ENCODE measurements at places on chromosomes 16 and 17.

DNA sequence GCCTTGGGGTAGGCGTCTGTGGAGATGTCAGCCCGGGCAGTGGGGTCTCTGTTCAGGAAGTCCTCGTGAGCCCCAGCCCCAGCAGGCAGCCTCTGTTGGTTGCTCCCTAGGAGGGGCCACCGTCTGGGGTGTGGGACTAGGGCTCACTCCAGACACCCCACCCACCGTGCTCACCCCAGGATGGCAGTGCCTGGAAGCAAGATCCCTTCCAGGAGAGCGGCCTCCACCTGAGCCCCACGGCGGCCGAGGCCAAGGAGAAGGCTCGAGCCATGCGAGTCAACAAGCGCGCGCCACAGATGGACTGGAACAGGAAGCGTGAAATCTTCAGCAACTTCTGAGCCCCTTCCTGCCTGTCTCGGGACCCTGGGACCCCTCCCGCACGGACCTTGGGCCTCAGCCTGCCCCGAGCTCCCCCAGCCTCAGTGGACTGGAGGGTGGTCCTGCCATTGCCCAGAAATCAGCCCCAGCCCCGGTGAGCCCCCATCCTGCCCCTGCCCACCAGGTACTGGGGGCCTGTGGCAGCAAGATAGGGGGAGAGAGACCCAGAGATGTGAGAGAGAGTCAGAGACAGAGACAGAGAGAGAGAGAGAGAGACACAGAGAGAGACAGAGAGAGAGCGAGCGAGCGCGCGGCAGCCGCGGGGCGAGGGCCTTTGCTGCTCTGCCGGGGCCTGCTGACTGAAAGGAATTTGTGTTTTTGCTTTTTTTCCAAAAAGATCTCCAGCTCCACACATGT, 9.8 kb downstream of the NTHL1 start:
- DNase-seq, result no peak

DNA sequence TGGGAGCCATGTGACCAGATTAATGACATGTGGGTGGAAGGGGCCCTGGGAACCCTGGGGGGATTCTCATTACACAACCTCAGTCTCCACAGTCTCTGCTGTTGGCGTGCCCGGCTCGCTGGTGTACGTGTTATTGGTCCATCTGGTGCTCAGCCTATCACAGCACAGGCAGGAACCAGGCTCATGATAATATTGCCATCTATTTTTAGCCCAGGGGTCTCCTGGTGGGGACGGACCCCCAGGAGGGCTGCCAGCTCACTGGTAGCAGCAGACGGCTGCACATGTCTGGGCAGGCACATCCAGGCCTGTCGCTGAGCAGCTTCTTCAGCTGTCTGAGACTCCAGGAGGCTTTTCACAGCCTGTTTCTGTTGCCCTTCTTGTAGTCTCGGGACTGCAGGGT, 123.8 kb downstream of the RAB11FIP4 start:
- DNase-seq, result no peak

- DNase-seq, result peak; percentile 56
These were observed 24.8 kb upstream of the BPTF start for GRCh38 chr17:67800495-67800928.

DNA sequence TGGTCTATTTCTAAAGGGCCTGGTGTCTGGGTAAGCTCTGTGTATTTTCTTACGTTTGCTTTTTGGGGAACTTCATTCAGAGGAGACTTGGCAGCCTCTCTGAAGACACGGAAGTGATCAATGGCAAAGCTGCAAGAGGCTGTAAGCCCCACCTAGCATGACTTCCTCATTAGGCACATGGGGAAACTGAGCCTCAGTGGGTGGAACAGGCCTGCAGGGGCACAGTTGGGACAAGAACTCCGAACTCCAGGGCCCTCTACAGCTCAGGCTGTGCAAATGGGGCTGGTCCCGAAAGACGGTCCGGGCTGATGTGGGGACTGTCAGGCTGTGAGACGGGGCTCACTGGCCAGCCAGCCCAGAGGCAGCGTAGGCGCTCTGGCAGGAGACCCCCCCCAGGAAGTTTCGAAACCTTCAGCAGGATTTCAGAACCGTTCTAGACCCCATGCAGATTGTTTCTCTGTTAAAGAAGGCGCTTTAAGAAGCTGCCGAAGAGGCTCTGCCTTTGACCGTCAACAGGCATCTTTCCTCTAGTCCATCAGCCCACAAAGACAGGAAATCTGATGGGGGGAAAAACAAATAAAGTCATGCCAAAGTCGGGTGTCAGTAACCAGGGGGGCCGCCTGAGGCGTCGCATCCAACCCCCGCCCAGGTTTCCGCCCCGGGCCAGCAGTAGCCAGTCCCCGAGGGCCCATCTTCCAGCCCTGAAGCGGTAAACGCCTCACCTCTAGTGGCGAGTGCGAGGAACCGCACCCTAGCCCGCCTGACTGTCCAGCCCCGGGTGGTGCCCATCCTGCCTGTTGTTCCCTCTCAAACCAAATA, 79.8 kb upstream of the TBC1D3K start:
- DNase-seq, result peak; percentile 72

- DNase-seq, result no peak
These were observed 4.0 kb upstream of the DHRS13 start for GRCh38 chr17:28906706-28907438.

GRCh38 chr17:43574896-43575525, 28.9 kb upstream of the ETV4 start:
- no peak for DNase-seq

- DNase-seq, result no peak
These were observed 57.6 kb upstream of the KSR1 start for GRCh38 chr17:27398691-27399090.

- DNase-seq, result no peak
These were observed 402.1 kb downstream of the UTP18 start for GRCh38 chr17:51662204-51663056.

DNA sequence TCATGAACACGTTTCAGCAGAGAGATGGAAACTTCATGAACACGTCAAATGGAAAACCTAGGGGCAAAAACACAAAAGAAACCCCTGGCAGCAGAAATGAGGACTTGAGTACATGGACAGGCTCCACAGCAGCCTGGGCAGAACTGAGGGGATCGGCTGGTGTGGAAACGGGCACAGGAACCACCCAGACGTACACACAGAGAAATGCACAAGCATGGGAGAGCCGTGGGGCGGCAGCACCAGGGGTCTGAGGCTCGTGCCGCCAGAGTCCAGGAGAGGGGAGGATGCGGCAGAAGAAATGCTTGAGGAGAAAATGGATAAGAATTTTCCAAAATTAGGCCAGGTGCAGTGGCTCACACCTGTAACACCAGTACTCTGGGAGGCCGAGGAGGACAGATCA, 30.0 kb downstream of the MAP1LC3B start:
- DNase-seq, result no peak

- no peak for DNase-seq
These were observed 505.0 kb downstream of the GRIN2A start for GRCh38 chr16:9677301-9677653.

GRCh38 chr16:48538746-48539484, 71.1 kb downstream of the N4BP1 start:
- no peak for DNase-seq

GRCh38 chr17:75552425-75553294, 27.2 kb downstream of the LLGL2 start:
- DNase-seq, result no peak

DNA sequence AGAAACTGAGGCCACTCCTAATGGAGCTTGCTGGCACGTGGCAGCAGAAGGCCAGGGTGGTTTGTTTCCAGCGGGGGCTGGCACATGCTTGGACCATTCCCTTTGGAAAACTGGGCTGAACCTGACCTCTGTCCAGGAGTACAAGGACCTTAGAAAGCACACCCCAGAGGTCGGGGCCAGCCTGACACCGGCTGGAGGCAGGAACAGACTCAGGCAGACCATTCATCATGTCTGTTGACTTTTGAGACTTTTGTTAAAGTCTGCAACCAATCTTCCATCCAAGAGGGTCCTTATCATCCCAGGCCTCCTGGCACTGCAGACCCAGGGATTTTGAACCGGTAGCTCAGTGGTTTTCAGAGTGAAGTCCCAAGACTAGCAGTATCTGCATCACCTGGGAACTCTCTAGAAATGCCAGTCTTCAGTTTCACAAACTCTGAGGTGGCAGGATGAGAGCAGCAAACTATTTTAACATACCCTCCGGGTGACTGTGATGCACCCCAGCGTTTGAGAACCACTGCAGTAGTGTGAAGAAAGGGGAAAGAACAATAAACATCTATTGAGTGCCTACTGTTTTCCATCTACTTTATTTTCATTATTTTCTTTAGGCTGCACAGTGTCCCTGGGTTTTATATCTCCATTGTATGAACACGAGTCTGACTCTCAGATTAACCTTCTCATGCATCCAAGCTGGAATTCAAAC, 145.3 kb upstream of the PLCG2 start:
- no peak for DNase-seq

DNA sequence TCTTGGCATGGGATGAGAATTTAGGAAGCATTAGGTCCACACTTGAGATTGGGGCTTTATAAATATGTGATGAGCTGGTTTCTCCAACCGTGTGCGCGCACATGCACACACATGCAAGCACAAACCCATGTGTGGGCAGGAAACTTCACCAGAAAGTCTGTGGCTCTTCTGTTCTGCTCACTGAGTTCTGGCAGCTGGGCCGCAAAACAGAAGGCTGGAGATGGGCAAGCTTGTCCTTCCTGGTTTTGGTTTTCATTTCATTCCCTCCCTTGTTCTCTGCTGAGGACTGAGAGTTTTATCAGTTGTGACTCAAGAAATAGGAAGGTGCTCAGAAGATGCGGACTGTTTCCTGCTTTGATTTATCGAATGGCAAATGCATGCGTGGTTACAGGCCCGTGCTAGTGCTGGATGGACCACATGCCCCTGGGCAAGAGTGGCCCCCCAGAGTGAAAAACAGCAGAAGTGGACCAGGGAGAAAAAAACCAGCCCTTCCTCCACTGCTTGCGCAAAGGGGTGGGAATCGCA, 14.1 kb downstream of the MAP3K14 start:
- DNase-seq, result peak; percentile 75

GRCh38 chr16:14289692-14290340, 218.7 kb downstream of the MRTFB start:
- no peak for DNase-seq

DNA sequence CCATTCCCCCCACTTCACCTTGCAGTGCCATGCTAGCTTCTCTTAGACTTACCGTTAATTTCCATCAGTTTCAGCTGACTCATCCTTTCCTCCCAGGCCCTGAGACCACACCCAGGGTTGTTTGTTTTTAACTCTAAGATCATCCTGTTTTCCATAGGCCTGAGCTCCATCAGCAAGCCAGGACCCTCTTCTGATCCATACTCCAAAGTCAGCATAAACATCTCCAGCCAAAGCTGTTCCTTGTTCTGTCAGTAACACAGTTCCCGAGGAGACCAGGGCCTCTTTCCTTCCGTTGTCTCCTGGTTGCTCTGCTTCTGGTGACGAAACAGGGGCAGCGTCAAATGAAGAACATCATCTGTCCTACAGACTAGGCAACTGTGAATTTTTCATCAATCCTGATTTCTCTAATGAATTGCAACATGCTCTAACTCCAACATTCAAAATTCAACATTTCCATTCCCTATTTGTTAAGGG, 83.8 kb upstream of the HNF1B start:
- no peak for DNase-seq

GRCh38 chr16:53291757-53292392, 142.4 kb upstream of the RBL2 start:
- no peak for DNase-seq

DNA sequence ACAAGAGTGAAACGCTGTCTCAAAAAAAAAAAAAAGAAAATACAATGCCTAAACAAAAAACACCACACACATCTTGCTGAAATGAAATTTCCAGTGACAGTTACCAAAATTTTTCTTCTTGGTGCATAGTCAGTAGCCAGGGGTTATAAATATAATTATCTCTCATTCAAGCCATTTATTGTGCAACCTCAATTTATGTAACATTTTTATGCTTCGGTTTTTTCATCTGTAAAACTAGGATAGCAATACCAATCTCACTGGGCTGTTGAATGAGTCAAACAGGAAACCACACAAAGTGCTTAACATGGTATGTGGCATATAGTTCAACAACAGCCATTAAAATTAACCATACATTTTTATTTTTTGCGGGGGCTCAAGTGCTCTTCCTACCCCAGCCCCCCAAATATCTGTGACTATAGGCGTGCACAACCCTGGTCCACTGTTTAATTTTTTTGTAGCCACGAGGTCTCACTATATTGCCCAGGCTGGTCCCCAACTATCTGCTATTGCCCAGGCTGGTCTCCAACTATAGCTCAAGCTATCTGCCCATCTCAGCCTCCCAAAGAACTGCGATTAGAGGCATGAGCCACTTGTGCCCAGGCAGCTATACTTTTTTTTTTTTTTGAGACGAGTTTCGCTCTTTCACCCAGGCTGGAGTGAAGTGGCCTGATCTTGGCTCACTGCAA, 2.6 kb downstream of the COG4 start:
- peak; percentile 50 for DNase-seq

DNA sequence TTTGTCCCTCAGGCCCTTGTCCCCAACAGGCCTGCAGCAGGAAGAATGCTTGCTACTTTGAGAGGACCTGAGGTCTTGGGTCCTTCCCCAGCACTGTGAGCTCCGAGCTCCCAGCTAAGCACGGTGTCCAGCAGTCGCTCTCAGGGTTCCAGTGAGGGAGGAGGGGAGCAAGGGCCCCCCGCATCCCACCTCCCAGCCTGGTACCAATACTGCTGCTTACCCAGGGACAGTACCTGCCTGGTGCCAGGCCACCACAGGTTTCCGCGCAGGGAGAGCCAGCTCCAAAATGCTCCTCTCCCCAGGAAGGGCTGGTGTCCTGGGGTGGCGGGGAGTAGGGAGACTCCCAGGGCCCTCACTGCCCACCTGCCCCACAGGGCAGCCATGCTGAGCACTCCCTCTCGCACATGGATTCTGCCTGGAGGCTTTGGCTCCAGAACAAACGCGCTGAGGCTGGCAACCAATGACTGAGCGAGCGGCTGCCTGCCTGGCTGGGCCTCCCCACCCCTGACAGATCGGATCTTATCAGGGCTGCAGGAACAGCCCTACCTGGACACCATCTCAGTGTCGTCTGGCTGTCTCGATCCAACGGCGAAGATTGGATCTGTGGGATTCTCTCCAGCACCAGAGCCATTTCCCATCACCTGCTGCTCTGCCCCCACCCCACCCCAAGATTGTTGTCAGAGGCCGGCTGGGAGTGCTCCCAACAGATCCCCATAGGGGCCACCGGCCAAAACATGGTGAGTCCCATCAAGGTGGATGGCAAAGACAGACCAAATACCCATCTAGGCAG, 2.4 kb downstream of the DOK4 start:
- DNase-seq, result no peak

DNA sequence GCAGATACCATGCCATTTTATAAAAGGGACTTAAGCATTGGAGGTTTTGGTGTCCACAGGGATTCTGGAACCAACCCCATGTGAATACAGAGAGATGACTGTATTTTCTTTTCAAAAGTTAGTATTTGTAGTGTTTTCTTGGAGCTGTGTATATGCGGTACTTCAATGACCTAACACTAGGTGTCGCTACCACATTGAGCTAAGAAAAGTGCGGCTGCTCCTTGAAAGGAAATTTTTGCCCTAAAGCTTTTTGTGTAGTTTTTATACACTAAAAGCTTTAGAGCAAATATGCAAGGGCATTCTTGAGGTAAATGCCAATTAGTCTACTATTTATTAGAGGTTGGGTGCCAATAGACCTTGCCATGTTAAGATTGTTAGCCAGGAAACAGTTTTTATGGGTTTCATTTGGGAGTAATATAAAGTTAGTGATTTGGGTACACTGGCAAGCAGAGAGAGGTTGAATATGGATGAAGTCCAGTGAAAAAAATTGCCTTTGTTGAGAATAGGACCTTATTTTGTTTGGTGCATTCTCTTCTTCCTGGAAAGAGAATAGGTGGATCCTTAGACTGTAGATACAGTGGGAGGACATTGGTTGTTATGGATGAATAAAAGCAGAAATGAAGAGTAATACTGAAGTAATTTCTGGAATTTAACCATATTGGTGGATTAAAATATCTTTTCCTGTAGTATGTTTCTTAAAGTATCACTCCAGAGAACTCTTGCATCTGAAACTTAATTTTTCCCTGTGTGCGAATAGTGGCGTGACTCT, 43.3 kb downstream of the BCAS3 start:
- DNase-seq, result peak; percentile 13
